Large intestine (tissue), 12 donors: ENCODE measurements at places on chromosomes 12 and 14. TPM values are rescaled to one million over a fixed set of nuclear protein-coding genes. Genes with fewer than 3 reads are reported as not detected.

The TEDC1 gene
- 8.7 TPM for polyA plus RNA-seq

DNA sequence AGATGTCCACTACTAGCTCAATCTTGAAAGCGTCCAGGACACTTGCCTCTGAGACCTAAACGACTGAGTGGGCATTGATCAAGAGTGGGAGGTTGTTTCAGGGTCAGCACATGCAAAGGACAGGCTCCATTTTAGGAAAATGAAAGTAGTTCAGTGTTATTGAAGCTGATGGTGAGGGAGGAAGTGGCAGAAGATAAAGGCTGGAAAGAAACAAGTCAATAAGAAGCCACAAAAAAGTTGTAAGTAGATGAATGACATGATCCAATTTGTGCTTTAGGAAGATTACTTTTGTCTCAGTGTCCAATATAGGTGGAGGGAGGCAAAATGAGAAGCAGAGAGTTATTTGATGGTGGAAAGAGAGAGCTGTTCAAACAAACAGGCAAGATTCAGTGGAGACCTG, 22.0 kb downstream of the GPR65 start:
- DNase-seq = no peak

GRCh38 chr12:108745641-108746040, 14.3 kb upstream of the CORO1C start:
- no peak for DNase-seq

GRCh38 chr12:130574402-130574801, 141.7 kb downstream of the RIMBP2 start:
- no peak for DNase-seq

- no peak for DNase-seq
Observed at GRCh38 chr12:49889361-49890095, 14.2 kb downstream of the FAIM2 start.

DNA sequence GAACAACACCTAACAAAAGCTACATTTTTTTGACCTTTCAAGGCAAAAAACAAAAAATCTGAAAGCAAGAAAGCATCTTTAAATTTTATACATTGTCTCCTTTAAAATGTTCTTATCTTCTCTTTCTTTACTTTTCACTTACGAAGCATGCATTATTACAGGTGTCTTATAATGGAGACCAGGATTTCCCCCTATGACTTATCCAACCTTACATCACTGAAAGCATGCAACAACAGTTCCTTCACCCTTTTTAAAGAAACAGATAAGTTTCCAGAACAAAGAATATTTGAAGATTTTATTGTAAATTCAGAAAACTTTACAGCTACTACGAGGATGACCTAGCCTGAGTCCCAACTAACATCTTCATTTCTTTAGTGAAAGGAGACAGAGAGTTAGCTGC, 277.2 kb downstream of the AKAP6 start:
- no peak for DNase-seq

GRCh38 chr12:61487728-61488127, 772.5 kb upstream of the USP15 start:
- DNase-seq = no peak

DNA sequence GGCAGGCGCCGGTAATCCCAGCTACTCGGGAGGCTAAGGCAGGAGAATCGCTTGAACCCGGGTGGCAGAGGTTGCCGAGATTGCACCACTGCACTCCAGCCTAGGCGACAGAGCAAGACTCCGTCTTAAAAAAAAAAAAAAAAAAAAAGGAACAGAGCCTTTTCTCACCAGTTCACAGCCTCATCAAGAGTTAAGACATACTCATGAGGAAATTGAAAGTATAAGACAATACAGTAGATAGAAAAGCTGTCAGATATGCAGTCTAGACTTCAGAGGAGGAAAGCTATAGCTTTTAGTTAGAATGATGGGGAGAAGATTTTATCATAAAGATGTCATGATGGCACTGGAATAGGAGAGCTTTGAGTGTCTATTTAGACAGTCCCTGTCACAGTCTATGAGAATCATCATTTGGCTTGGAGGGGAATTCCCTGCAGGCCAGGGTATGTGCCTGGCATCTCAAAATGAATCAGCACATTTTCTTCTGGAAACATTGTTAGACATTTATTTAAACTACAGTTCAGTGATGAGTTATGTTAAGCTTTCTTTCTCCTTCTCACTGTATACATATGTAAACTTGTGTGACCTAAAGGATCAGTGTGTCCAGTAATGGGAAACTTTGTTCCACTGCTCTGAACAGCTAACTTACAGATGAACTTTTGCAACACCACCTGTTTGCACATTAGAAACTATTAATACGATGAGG, 2.9 kb upstream of the RAB35 start:
- no peak for DNase-seq
